Caudate nucleus (tissue), 63 donors: ENCODE measurements at places on chromosomes 2 and 18.

DNA sequence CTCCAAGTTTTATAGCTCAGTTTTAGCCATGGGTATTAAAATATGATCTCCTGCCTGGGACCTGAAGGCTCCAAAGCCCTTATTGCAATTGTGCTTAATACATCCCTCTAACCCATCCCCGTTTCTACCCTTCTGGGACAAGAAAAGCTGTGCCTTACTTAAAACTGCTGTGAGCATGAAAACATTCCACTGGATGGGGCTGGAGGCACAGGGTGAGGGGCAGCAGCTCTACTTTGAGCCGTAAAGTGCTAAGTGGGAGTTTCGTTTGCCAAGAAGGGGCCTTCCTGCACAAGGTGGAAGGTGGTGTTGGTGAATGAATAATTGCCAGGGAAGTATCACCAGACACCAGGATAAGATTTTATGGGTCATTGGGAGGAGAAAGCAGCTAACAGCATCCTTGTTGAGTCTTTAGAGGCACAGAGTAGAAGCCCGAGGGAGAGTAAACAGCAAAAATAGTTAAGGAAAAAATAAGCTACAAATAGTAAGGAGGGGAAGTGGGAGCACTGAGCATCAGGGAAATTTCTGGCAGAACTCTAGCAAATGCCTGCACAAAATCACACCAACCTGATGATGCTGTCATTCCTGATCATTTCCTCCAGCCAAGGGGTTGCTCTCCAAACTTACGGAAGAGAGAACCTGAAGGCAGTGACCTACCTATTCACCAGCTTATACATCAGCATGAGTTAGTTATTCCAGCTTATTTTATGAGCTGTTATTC is 218.4 kb downstream of the MREG start:
- DNase-seq = no peak

DNA sequence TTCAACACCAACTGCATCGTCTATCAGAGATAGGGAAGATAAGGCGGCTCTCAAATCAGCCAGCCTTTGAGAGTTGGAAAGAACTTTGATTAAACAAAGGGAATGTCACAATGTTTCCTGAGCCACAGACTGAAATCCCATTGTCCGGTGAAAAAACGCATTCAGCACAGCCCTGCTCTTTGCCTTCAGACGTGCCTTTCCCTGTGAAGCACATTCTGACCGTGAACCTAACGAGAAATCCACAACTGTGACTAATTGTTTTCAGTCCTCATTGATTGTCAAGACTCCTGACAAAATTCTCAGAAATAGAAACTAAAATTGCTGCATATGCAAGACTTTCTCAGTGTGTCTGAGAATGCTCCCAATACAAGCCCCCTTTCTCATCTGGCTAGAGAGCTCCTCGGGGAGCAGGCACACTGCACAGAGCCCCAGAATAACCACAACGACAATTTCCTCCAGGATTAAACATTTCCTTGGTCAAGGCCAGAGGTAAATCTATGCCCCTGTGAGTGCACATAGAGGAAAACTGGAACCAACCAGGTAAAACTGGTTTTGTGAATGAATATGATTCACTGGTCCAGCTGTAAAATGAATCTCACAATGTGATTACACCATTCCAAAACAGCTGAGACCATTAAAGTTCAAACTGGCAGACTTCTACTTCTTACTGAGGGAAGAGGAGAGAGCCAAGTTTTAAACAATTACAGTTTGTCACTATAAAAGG is 561.9 kb upstream of the ID2 start:
- DNase-seq = no peak

DNA sequence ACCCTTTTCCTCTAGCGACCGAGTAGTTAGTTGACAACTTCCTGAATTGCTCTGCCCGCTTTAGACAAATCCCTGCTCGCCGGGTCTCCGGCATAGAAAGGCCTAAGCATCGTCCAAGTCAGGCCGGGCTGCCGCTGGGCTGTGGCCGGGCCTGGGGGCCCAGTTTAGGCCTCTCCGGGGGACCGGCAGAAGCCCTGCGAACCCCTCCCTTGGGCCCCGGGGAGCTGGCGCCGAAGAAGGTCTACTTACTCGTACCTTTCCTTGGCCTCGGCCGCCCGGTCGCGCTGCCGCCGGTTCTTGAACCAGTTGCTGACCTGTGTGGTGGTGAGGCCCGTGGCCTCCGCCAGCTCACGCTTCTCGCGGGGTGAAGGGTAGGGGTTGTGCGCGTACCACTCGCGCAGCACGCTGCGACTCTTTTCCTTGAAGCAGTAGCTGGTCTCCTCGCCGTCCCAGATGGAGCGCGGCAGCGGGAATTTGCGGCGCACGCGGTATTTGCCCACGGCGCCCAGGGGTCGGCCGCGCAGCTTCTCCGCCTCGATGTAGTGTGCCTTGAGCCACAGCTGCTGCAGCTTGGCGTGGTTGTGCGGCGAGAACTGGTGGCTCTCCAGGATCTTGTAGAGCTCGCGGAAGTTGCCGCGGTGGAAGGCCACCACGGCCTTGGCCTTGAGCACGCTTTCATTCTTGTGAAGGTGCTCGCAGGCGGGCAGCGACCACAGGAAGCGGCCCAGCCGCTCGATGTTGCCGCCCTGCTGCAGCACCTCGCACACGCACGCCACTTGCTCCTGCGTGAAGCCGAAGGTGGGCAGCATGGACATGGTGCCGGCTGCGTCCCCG is 739 bp downstream of the SIX2 start:
- DNase-seq = no peak

DNA sequence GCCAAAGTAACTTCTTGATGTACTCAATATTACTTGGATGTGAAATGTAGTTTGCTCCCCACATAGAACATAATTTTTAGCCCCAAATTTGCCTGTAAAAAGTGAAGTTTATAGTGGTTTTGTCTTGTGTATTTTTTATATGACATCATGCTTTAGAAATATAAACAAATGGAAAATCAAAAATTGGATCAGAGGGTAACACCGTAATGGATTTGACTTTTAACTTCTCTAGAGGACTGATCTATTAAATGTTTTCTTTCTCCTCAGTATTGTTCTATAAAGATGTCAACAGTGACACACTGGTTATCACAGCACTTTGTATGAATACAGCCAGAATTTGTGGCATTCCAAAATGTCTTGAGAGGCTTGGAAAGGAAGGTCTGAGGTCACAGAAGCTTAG is 45.6 kb upstream of the RASGRP3 start:
- no peak for DNase-seq

GRCh38 chr2:50602636-50603327 is 429.1 kb downstream of the NRXN1 start:
- DNase-seq = no peak

GRCh38 chr2:147045113-147045512 is 799.7 kb upstream of the ACVR2A start:
- no peak for DNase-seq

- no peak for DNase-seq
Observed at GRCh38 chr2:132438691-132439090, 22.1 kb downstream of the GPR39 start.

DNA sequence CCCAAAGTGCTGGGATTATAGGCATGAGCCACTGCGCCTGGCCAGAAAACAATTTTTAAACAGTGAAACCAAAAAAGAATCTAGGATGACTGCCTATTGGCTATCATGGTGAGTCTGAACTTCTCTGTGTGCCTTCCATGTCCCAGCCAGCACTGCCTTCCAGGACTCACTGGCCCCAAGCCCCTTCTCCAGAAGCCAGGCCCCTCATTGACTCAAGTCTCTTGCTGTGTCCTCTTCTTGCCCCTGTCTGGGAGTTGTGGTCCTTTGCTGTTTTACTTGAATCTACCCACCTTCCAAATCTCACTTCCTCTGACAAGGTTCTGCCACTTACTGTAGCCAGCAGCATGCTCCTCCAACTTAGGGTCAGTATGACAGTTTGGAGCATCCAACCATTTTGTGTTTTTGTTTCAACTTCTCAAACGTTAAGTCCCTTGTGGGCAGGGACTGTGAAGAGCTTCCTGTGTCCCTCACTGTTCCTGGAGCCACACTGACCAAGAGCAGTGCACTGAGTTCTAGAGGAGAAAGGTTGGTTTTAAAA is 41.7 kb downstream of the ST3GAL5 start:
- DNase-seq = no peak

GRCh38 chr2:12465631-12466135 is 251.1 kb upstream of the TRIB2 start:
- DNase-seq = no peak

- DNase-seq = no peak
Observed at GRCh38 chr2:29270701-29271121, 155.5 kb downstream of the CLIP4 start.

- no peak for DNase-seq
Observed at GRCh38 chr2:159595410-159596046, 20.8 kb downstream of the BAZ2B start.

GRCh38 chr18:66894851-66895250 is 291.0 kb upstream of the CDH19 start:
- DNase-seq = no peak

DNA sequence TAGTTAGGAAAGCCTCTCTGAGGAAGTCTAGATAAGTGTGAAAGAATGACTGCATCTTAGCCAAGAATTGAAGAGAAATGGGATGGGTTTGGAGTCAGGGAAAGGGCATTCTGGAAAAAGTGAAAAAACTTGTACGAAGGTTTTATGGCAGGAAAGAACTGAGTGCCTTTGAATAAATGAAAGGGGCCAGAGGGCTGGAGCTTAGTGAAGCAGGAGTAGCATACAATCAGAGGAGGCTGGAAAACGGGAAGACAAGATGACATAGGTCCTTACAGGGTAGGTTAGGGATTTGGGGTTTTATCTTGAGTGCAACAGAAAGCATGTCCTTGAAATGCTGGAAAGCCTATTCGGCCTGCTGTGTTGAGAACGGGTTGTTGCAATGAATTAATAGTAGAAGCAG is 152.6 kb upstream of the RND3 start:
- no peak for DNase-seq

- no peak for DNase-seq
Observed at GRCh38 chr2:119240311-119241204, 16.9 kb downstream of the STEAP3 start.

DNA sequence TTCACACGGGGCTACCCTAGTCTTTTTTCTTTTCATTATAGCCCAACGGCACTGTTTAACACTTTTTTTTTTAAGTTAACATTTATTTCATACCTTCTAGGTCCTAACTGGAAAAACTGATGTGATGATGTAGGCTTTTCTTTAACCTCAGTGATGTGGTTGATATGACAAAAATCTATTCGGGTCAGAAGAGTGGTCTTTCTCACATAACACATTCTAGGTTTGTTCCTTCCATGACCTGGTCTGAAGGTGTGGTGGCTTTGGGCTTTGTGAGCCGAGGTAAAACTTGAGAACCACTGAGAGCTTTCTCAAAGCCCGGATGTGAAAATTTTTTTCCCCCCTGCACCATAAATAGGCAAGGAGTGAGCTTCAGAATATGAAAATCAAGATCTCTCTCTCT is 44.2 kb downstream of the GPD2 start:
- no peak for DNase-seq

DNA sequence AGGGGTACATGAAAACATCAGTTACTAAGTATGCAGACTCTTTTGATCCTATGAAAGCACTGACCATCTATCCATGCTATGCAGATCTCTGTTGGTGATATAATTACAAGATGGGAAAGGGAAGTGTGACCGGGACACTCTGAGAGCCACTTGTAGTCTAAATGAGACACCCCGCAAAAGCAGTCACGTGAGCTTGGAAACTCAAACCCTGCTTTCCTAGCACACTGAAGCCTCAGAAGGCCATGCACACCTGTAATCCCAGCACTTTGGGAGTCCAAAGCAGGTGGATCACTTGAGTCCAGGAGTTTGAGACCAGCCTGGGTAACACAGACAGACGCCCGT is 137.5 kb downstream of the INO80D start:
- no peak for DNase-seq

DNA sequence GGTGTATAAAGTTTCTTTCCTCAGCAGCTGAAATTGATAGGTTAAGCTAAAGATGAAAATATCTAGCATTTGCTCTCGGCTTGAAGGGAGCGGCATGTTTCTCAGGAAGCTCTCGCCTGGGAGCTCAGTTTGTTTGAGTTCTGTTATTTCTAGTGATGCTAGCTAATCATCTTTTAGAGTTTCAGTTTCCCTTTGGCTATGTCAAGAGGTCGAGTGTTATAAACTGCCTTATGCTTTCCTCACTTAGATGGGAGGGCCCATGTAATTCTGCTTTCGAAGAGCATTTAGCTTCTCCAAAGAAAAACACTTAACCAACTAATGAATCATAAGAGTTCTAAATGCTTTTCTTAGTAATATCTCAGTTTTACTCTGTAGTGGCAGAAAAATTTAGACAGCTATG is 33.6 kb downstream of the PLCL1 start:
- no peak for DNase-seq

GRCh38 chr2:106982350-106982749 is 96.4 kb upstream of the ST6GAL2 start:
- DNase-seq = no peak

- no peak for DNase-seq
Observed at GRCh38 chr18:23279931-23280330, 144.6 kb downstream of the CABLES1 start.

DNA sequence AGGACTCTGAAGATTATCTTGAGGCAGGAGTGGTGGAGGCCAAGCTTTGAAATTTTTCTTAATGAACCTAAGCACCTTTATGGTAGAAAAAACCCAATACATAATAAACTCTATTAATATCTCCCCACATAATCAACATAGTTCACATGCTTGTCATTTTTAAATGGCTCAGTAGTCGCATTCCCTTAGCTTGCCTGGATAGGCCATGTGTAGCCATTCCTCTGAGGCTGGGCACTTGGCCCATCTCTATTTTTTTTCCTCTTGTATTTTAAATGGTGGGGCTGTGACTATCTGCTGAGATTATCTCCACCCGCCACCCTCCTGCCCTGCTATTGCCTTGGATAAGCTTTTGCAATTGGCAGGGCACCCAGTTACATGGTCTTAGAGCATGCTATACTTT is 143.1 kb downstream of the FHOD3 start:
- DNase-seq = no peak

DNA sequence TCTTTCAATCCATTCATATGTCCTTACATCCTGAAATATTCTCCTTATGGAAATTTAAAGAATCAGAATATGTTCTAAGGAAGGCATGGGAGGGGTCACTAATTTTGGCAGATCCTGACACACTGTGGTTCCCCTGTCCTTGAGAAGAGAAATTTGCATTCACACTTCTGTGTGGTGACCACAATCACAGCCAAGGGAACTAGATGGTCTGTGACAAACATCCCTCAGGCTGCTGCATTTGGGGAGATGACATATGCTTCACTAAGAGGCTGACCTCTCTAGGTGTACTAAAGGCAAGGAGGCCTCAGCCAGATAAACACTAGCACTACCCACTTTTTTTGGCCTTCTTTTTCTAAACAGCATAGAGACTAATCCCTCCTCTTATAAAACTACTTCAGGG is 129.6 kb downstream of the MREG start:
- DNase-seq = no peak

DNA sequence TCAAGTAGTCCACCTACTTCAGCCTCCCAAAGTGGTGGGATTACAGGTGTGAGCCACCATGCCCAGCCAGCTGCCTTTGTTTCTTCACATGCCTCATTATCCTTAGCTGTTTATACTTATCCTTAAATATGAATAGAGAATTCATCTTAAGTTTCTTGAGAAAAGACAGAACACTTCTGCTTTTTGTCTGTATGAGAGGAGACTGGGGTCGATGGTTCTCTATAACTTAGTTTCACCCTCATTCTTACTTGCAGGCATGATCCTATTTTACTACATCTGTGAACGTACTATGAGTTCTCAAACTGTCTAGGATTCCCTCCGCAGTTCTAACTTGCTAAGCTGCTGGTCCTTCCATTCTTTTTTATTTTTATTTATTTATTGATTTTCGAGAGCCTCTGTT is 20.4 kb downstream of the PPM1B start:
- DNase-seq = no peak

GRCh38 chr2:132909427-132909826 is 239.4 kb upstream of the LYPD1 start:
- DNase-seq = no peak

GRCh38 chr2:20599861-20600461 is 50.9 kb downstream of the HS1BP3 start:
- DNase-seq = no peak
